ENCODE measurements at places on chromosomes 6 and 20.
A peak's percentile ranks its signal among the peaks of the same experiment; 100 is the strongest.

GRCh38 chr6:37980222-37980595 lies 160.7 kb downstream of the ZFAND3 start:
- no peak for DNase-seq

- no peak for DNase-seq
These were observed 128.7 kb downstream of the EYA4 start for GRCh38 chr6:133369773-133370272.

- DNase-seq: no peak
These were observed 514.5 kb upstream of the GJE1 start for GRCh38 chr6:141618180-141618581.

DNA sequence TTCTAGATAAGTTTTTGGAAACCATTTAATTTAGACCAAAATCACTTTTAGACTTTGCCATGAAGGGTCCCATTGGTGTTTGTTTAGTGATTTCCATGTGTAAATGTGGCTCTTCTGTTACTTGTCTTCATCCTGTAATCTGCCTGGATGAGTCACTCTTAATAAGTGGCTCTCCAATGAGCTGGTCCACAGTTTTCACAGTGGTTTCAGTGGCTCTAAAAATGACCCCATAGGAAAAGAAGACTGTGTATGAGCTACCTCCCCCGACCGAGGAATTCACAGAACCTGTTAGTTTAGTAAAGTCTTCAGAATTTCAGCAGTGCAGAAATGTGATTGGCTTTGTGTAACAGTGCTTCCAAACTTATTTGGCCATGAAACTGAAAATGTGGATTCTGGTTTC lies 492.0 kb upstream of the MARCKS start:
- peak; percentile 46 for DNase-seq

DNA sequence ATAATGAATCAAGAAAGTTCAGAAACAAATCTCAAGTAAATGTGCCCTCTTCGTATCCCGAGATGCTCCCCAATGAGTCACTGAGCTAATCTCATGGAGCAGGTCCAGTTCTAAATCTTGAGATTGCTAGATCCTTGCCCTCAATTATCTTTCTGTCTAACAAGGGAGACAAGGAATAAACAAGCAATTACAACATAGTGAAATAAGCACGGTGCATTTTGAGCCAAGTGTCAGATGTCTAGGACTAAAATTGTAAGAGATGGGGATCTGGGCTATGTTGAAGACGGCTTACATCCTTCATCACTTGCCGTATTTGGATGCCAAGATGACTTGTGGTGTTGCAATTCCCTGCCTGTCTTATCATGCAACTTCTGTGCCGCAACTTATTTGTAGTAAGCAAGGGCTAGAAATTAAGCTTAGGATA lies 56.5 kb upstream of the ADGRF1 start:
- DNase-seq: peak; percentile 66
